ENCODE measurements at places on chromosomes 11 and 22.
A peak's percentile ranks its signal among the peaks of the same experiment; 100 is the strongest.

DNA sequence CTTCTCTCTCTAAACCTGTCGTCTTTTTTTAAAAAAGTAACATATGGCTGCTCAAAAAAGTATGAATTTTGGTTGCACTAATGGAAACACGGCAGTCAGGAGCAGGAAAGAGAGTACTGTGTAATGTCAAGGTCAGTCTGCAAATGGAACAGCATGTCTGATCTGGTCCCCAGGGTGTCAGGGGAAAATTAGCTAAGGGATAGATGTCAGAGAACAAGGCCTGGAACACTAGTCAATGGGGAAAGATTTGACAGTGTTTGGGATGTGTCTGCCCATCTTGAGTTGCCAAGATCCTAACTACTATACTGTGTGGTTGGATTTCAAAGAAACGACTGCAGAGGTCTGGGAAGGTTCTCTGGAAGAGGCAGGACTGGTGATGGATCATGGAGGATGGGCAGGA is 65.7 kb upstream of the PHOX2A start:
- DNase-seq: no peak

DNA sequence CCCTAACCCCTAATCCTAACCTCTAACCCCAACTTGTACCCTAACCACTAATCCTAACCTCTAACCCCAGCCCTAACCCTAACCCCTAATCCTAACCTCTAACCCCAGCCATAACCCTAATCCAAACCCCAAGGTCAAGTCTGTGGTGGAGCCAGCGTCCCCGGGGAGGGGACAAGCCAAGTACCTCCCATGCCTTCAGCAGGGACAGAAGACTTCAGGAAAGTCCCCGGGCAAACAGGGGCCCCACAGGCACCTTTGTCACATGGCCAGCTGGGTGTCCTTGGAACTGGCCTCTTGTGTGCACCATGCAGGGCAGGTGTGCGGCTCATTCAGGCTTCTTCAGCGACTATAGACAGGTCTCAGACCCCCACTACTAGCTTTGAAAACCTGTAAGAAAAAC is 555.8 kb downstream of the BRD1 start:
- no peak for DNase-seq

DNA sequence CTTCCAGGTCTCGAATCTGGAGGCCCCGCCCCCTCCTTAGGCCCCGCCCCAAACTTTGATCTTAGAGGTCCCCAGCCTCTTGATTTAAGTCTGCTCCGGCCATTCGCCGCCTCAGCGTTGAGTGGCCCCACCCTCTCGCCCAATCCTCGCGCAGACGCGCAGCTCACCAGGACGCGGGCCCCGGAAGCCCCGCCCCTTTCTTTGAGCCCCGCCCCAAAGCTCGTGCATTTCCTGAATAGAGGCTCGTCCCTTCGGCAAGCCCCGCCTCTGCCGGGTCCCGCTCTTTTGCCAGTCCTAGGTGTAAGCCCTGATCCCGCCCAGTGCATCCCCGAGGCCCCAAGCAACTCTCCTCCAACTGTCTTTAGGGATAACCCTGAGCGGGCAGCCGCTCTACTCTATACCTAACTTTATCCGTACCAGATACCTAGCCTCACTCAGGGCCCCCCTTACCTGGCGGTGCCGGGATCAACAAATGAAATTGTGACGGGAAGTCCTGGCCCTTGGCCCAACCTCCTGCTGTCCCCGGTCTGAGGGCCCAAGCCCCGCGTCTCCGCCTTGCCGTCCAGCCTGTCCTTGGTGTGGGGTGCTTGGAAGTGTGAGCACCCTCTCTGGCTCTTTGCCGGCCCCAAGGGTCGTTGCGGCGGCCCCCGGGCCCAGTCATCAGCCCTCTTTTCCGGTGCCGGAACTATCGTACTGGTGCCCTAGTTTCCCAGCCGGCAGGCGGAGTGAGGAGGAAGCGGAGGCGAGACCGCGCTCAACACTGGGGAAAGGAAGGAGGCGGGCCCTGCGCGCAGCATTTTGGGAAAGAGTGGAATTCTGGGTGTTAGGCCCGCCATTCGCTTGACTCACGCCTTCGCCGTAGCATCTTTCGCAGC is at the start of gene SNRPD3:
Gene SNRPD3, plus strand, starts transcription at position 835 of the 875 bp plus-strand sequence. CDS start 1,676 bp downstream, outside the sequence.
- DNase-seq: peak; percentile 92

GRCh38 chr11:130077671-130078070 is 8.0 kb downstream of the APLP2 start:
- DNase-seq: no peak

- no peak for DNase-seq
Measured at GRCh38 chr11:117385471-117385870, 57.8 kb downstream of the CEP164 start.

GRCh38 chr11:67163006-67163405 is 43.9 kb downstream of the KDM2A start:
- no peak for DNase-seq

GRCh38 chr11:27300974-27301373 is 62.0 kb downstream of the CCDC34 start:
- no peak for DNase-seq

DNA sequence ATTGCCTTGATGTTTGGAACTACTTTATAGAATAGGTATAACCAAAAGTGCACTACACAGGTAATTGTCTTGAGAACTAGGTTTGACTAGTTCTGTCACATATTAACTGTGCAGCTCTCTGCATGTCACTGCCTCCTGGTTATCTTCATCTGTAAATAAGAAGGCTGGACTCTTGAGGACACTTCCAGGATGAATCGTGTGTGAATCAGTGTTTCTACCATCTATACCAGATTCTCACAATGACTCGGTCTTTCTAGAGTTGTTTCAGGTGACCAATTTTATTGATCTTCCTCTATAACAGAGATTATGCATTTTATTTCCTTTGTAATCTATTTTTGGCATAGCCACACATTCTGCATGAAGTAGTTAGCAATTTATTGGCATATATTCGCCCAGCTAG is 1181.0 kb upstream of the TENM4 start:
- no peak for DNase-seq

DNA sequence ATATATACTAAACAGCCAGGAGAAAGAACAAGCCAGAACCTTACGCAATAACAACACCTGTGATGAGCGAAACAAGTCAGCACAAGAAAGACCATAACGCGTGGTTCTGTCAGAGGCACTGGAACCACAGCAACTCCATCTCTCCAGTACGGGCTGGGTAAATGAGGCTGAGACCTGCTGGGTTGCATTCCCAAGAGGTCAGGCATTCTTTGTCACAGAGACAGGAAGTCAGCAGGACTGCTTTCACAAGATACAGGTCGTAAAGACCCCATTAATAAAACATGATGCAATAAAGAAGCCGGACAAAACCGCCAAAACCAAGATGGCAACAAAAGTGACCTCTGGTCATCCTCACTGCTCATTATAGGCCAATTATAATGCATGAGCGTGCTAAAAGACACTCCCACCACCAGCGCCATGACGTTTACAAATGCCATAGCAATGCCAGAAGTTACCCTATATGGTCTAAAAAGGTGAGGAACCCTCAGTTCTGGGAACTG is 21.7 kb downstream of the TPST2 start:
- DNase-seq: no peak

- no peak for DNase-seq
Measured at GRCh38 chr11:1422481-1422880, 32.7 kb downstream of the BRSK2 start.

DNA sequence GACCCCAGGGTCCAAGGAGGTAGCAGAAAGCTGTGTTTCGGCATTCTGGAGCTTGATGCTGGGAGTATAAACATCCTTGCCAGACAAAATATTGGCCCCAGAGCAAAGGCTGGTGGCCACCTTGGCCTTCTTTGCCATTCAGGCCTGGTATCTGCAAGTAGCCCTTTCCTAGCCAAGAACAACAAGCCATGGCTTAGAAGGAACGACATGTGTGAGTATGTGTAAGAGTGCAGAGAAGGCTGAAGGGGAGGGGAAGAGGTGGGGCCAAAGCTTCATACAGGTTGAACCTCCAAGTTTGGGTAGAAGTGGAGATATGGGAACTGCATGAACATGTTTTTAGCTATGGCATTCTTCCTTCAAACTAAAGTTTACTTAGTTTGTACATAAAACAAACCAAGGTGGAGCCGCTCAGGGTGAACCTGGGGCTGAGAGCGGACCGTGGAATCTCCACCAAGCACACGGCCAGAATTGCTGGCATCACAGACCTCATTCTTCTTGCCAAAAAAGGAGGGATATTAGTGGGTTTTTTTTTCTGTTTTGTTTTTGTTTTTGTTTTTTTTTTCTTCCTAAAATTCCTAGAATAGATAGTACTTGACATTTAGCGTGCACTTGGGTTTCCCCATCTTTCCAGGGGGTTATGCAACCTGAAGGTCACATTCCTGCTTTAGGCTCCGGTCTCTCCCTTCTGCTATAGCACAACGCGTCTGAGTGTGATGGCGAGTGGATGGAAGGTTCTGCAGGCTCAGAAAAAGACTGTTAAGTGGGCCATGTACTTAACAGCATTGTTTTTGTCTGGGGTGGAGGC is 70.9 kb downstream of the ADAMTS15 start:
- DNase-seq: no peak

- no peak for DNase-seq
Measured at GRCh38 chr22:23053051-23053707, 17.1 kb upstream of the GNAZ start.

DNA sequence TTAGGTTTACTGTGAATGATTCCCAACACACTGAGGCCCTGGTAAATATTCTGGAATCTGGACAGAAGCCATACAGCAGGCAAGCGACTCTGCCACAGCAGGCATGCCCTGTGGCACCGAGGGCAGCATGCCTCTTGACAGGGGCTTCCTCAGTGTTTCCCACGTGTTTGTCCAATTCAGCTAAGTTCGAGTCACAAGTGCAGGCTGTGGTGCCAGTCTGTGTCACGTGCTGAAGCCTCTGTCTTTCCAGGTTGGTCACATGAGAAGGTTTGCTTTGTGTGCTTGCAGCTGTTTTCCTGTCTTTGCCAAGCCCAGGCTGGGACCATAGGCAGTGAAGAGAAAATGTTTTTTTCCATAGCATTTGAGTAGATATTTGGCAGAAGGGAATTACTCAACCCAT is 2.4 kb upstream of the PPFIBP2 start:
- DNase-seq: no peak

GRCh38 chr11:69442807-69443137 is 38.7 kb upstream of the LINC01488 start:
- DNase-seq: no peak

DNA sequence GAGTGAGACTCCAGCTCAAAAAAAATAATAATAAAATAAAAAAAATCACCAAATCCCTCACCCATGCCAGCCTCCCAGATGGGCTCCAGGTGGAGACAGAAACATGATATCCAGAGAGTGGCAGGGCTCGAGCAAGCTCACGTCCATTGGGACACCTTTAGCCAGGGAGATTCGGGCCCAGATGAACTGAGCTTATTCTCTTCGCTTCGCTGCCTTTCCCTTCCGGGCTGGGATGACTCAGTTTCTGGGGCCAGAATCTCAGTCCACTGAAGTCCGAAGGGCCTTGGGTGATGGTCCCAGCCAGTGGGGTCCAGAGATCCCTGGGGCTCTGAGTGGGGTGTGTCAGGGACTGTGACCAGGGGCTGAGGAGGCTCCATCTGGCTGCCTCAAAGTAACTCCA is 23.0 kb upstream of the MYEOV start:
- no peak for DNase-seq

DNA sequence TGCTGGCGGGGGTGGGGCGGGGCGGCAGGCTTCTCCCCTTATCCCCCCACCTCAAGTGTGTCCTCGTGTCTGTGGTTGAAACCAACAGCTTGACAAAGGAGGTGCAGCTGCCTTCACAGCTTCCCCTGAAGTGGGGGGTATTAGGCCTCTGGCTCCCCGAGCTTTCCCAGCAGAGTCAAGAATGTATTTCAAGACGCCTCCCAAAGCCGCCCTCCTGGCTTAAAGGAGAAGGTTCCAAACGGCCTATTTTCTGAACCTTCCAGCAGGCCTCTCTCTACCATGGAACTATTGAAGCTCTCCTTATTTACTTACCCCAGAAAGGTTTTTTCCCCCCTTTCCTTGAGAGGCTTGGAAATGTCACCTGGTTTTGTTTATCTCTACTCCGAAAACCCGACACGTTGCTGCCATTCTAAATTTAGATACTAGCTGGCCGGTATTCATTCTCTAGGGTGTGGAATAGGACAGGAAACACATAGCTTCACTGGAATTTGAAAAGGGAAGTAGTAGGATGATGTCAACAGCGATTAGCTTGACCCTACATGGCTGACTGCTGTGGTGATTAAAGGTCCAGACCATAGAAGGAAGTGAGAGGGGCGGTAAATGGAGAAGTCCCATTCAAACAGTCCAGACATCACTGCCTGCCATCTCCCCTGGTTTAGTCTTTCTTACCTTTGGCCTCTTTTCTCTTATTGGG is 671 bp upstream of the PICALM start:
- DNase-seq: no peak

DNA sequence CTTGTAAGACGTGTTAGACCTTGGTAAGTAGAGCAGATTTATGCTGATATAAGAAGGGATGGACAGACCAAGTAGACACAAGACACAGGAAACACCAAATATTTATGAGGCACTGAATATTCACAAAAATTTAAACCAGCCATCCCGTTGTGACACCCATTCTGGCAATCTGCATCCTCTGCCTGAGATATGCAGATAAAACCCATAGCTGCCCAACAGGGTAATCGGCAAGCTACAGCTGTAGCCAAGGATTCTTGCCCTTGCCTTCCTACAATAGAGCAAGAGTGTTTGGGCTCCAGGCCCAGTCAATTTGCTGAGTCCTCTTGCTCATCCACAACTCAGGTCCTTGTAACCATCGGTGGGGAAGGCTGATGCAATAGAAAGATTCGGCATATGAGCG is 18.5 kb upstream of the MPZL2 start:
- no peak for DNase-seq

- DNase-seq: no peak
Measured at GRCh38 chr11:2772544-2773031, 72.8 kb upstream of the KCNQ1OT1 start.

DNA sequence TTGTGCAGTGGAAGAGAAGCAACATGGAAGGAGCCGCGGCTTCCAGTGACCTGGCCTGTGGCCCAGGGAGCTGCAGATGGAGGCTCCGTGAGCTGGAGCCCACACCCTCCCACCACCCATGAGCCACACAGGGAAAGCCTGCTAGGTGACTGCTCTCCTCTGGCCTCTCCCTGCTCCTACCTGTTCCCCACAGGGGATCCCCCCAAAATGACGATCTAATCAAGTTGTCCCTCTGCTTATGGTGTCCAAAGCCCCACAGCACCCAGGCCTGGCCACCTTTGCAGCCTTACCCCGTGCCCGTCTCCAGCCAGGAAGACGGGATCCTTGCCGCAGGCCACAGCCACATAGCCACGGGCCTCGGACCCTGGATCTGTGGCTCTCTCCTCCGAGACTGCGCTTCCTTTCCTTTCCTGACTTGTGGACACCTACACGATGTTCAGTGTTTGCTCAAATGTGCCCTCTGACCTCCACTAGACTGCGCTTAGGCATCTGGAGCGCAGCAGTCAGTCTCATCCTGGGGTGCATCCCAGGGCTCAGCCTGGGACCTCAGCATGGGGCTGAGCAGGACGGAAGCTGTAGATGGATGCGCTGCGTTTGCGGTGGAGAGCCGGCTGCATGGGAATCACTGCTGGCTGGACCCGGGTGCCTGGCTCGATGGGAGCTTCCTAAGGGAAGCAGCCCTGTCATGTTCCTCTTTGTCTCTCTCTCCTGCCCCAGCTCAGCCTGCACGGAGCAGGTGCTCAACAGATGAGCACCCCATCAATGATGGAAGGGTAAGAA is 133.3 kb downstream of the ST3GAL4 start:
- no peak for DNase-seq
